Urinary bladder (tissue), 4 donors: ENCODE measurements at places on chromosomes 11 and 22. TPM values are rescaled to one million over a fixed set of nuclear protein-coding genes. Genes with fewer than 3 reads are reported as not detected.

DNA sequence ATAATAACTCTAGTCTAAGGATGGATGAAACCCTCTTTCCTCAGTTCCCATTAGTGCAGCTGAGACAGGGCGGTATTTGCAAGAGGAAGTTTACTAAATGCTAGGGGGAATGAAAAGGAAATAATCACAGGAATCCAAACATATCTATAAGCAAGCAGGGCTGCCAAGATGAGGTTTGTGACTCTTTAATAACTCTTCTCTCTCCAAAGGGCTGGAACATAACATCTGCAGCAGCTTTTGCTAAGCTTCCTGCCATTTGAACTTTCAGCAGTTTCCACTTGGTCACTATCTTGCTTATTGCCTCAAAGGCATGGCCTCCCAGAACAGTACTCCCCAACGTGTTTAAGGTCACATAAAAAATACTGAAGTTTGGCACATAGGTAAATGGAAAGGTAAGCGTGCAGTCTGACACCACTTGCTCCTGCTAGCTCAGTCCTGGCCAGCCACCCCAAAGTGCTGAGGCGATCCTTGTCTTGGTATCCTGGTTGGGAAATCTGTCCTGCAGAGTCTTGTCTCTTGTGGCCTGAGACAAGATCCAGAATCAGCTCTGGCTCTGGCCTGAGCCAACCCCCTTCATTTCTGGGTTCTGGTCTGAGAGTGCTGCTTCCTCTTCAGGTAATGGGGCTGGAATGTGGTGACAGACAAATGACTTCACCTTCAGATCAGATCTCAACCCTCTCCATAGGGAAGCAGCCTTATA is 81.8 kb downstream of the KCNC1 start:
- no peak for DNase-seq

- DNase-seq = no peak
Observed at GRCh38 chr11:117953024-117953671, 23.9 kb upstream of the TMPRSS13 start.

GRCh38 chr11:86748296-86748695 is 52.0 kb upstream of the PRSS23 start:
- DNase-seq = no peak

DNA sequence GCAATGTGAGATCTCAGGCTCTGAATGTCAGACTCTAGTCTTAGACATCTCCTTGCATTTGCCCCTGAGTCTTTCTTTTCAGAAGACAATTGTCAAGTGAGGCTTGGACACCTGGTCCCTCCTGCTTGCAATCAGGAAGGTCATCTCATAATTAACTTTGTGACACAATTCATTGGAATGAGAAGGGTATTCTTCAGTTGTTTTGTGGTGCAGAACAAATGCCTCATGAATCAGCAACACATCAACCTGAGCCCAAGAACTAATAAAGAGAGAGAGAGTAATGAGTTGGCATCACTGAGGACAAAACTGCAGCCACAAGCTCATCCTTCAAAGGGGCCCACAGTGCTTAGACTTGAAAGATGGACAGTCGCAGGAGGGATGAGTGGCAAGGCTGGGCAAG is 375.8 kb downstream of the INSC start:
- no peak for DNase-seq

- DNase-seq = no peak
Observed at GRCh38 chr11:6856871-6857270, 6.0 kb upstream of the OR10A2 start.

Gene OR10A2
- polyA plus RNA-seq = not detected

Gene NLRP14
- polyA plus RNA-seq = 0.01 TPM

Gene MS4A6A
- polyA plus RNA-seq = 87.3 TPM

Gene VPREB3
- not detected for polyA plus RNA-seq

GRCh38 chr11:48034926-48035871 is 54.8 kb downstream of the PTPRJ start:
- no peak for DNase-seq

DNA sequence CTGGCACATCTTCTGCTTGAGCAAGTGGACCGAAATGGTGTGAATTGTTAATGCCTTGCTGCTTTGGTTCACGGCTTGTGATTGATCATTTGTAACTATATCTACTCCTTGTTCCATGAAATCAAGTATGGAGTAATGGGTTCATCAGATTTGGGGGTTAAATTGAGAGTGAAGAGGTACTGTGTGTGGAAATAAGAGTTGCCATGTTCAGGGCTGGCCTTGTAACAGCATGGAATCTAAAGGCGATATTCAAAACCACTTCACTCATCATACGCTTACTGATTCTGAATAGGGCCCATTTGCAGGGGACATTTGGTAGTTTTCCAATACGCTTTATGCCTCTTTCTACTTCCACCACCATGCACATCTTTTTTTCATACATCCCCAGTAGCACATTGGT is 122.2 kb downstream of the DCDC1 start:
- no peak for DNase-seq

GRCh38 chr22:42364604-42365110 is 67.5 kb downstream of the NFAM1 start:
- no peak for DNase-seq

DNA sequence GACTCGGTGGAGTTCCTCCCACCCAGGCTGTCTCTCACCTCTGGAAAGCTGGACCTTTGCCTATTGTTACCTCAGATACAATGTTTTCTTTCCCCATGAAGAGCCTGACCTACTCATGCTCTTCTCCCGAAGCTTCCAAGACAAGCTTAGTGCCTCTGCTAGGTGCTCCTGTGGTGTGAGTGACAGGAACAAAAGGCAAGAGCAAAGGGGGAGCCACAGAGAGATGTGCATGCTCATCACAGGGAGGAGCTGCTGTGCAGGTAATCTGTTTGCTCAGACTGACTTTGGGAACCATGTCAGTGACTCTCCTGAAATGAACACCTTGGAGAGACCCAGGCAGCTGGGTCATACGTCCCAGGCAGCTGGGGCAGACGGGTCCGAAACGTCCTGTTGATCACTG is 53.6 kb upstream of the VSTM5 start:
- no peak for DNase-seq

- DNase-seq = no peak
Observed at GRCh38 chr11:2401436-2401984, 960 bp downstream of the TSSC4 start.

Gene UPK3A
- polyA plus RNA-seq = 15.4 TPM

DNA sequence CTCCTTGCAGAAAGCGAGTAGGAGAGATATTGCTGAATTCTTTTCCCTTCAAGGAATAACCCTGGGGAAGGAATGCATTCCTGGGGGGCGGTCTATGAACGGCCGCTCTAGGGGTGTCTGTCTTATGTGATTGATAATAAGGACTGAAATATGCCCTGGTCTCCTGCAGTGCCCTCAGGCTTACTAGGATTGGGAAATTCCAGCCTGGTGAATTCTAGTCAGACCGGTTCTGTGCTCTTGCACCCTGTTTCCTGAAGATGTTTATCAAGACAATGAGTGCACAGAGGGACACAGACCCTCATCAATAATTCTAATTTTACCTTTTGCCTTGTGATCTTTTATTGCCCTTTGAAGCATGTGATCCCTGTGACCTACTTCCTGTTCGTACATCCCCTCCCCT is 140.7 kb downstream of the LUZP2 start:
- DNase-seq = no peak

GRCh38 chr11:9385327-9385899 is 961 bp downstream of the IPO7 start:
- DNase-seq = no peak

Gene OOSP3
- not detected for polyA plus RNA-seq

Gene KCNJ4
- polyA plus RNA-seq = not detected

- DNase-seq = no peak
Observed at GRCh38 chr11:116856423-116856822, 19.0 kb upstream of the APOA1 start.

- peak; percentile 51 for DNase-seq
Observed at GRCh38 chr11:6705905-6706535, 22.9 kb upstream of the MRPL17 start.

DNA sequence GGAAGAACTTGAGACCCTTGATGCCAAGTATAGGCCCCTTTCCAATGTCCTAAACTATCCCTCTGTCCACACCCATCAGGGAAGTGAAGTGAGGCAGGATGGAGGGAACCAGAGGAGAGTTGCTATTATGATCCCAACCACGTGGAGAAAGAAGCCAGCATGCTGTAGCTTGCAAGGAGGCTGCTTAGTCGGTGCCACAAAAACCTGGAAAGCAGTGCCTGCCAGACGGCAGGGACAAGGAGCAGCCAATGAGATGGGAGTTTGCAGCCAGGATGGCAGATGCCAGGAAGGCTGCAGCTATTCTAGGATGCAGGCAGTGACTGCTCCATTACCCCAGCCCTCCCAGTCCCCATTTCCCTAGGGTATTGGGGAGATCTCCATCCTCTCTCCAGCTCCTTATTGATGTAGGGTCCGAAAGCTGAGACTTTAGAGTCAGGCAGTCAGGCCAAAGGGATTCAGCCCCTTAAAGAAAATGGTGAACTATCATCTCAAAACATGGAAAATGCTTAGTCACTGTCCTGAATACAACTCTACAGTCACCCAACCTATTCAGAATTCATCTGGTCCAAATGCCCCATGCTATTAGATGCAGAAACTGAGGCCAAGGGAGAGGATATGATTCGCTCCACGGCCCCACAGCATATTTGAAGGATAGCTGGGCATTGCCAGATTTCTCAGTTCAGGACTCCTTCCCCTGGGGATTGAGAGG is 18.4 kb upstream of the LRRC55 start:
- no peak for DNase-seq

DNA sequence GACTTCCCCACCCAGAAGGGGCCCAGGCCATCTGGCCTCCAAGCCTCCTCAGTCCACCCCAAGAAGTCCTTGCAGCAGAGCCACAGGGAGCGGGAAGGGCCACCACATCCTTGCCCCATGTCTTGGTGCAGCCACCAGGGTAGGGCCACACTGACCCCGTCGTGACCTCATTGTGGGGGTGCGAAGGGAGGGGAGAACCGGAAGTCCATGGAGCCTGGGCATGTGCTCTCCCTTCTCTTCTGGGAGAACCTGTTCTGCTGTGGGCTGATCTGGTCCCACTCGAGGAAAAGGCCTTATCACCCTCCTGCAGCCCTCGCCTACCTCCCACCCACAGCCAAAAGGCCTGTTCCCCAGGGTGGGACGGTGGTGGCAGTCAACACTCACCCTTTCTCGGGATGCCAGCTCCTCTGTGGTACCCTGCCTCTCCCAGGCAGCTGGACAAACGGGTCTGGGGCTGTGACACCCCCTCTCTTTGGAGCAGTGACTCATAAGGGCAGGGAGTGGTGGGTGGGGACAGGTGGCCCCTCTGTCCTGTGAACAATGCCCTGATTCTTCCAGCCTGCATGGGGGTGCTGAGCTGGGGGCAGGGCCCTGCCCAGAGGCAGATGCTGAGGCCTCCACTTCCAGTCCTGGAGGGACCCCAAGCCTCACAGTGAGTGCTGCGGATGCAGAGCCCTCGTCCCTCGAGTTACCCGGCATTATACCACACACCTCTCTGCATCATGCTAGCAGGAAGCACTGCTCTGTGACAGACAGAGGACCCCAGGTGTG is 14.6 kb upstream of the CTSD start:
- no peak for DNase-seq

- no peak for DNase-seq
Observed at GRCh38 chr11:63613517-63614135, 607 bp downstream of the PLAAT3 start.

GRCh38 chr11:80925321-80925720 is 1484.5 kb upstream of the TENM4 start:
- no peak for DNase-seq

Gene KRTAP5-8
- 0.15 TPM for polyA plus RNA-seq

DNA sequence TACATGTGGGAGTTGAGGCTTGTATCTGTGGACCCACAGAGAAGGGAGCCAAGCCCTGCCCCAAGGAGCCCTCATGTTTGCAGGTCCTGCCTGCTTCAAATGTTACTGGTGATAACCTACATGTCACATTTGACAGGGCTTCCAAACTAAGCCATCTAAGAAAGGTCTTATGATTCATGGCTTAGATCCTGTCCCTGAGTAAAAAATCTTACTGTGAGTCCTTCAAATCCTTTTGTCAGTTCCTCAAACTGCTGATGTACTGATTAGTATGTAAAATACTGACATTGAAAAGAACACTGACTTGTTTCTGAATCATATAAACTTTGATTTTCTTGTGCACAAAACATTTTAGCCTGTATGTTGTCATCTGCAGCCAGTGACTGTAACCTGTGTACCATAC is 1.0 kb upstream of the PANX1 start:
- no peak for DNase-seq

DNA sequence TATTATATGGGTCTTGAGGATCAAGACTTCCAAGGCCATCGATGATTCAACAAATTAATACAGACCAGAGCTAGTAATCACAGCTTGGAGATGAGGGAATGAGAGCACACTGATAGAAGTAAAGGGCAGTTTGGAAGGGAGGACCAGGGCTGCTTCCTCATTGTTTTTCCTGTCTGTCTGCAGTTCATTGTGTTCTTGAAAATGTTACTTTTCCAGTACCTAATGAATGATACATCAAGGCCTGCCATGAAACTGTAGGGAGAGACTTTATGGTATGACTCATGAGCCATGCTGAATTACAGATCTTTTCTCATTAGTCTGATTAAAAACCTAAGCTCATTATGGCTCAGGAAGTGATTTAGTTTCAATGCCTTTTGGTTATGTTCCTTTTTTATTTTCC is 855.6 kb downstream of the KCNA4 start:
- no peak for DNase-seq

- no peak for DNase-seq
Observed at GRCh38 chr11:74550991-74551753, 41.2 kb upstream of the POLD3 start.

- DNase-seq = no peak
Observed at GRCh38 chr11:32963721-32964120, 52.0 kb upstream of the DEPDC7 start.

DNA sequence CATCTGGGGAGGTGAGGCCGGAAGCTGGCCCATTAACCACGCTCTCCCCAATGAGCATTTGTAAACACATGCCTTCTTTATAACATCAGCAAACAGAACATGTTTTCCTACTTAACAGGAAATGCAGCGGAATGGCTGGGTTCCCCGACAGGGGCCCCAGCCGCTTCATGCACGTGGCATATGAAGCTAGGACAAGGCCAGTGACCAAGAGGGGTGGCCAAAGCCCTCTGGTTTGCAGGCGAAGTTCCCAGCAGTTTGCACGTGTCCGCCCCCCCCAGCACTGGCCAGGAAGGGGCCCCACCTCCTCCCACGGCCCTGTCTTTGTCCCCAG is 38.7 kb upstream of the LINC01488 start:
- DNase-seq = peak; percentile 50

GRCh38 chr11:120335556-120335907 is 681 bp upstream of the ARHGEF12 start:
- DNase-seq = no peak

DNA sequence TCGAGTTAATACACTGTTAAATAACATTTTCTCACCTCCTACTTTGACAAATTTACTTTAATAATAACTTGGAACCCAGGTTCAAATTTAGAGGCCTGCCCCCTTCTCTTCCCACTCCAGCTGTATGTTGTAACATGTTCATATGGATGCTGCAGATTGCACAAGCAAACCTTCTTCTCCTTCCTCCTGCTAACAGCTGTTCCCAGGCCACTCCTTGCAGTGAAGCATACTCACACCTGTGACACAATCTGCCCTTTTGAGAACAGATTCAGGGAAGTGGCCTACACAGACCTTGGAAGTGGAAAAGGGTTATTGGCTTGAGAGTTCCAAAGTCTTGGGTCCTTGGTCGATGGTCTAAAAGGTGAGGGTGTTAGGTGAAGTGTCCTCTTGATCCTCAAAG is 131.9 kb downstream of the TEAD1 start:
- no peak for DNase-seq
